ACHN (cell line): ENCODE measurements at places on chromosomes 5 and 9.
A peak's percentile ranks its signal among the peaks of the same experiment; 100 is the strongest.

DNA sequence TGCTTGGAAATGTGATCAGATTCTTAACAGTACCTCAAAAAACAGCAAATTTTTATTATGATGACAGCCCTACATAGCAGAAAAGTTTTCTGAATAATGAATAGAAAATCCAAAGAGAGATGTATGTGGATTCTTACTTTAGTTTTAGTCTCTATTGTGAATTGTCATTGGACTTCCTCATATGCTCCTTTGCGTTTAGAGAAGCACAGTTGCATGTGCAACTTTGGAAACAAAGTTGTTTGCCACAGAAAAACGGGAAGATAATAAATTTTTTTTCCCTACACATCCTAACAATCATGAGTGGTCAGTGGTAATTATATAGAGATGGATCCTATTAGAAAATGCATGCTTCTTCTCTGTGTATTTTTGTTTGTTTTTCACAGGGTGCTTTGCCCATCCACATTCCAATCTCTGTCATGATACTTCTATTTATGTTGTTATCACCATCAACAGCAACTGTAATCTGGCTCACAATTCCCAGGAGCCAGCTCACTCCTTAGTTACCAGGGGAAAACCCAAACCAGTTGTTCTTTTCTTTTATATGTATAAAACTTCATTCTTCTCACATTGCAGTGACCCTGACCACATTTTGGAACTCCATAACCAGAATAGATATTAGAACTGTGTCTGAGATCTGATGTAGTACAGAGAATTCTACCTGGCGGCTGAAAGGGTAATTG lies 118.7 kb downstream of the NDUFS4 start:
- DNase-seq = no peak

GRCh38 chr5:158943057-158943456 lies 156.7 kb downstream of the EBF1 start:
- DNase-seq = peak; percentile 79

DNA sequence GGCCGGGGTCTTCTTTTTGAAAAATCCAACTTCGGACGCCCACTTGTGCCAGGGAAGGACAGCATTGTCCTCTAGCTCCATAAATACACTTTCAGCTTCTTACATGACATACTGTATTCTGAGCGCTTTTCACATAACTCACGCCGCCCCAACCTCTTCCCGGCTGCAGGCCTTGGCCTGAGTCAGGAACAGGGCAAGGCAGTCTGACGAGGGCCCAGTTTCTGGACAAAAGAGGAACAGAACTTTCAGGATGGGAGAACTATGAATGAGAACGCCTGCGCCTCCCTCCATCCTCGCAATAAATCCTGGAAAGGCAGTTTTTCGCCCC lies 650 bp downstream of the DCTN4 start:
- DNase-seq = no peak

DNA sequence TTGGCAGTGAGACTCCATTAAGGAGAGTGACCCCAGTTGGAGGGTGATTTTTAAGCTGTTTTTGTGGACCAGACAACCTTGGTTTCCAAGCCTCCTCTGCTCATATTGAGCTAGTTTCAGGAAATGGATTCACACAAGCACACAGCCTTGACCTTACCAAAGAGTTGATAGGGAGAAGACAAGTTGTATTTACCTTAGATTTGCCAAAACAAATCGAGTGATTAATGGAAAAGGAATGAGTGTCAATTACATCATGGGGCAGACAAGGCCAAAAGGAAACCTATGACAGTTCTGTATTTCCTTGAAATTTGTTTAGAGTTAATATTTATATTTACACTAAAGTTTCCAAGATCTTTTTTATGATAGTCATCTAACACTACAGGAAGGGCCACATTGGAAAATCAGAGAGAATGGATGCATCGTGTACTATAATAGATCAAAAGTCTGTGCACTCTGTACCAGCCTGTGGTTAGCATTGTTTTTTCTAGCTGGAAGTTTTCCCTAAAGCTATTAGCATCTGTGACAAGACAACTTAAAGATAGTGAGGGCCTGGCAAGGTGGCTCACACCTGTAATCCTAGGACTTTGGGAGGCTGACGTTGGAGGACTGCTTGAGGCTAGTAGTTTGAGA lies 86.0 kb upstream of the FER start:
- DNase-seq = no peak

DNA sequence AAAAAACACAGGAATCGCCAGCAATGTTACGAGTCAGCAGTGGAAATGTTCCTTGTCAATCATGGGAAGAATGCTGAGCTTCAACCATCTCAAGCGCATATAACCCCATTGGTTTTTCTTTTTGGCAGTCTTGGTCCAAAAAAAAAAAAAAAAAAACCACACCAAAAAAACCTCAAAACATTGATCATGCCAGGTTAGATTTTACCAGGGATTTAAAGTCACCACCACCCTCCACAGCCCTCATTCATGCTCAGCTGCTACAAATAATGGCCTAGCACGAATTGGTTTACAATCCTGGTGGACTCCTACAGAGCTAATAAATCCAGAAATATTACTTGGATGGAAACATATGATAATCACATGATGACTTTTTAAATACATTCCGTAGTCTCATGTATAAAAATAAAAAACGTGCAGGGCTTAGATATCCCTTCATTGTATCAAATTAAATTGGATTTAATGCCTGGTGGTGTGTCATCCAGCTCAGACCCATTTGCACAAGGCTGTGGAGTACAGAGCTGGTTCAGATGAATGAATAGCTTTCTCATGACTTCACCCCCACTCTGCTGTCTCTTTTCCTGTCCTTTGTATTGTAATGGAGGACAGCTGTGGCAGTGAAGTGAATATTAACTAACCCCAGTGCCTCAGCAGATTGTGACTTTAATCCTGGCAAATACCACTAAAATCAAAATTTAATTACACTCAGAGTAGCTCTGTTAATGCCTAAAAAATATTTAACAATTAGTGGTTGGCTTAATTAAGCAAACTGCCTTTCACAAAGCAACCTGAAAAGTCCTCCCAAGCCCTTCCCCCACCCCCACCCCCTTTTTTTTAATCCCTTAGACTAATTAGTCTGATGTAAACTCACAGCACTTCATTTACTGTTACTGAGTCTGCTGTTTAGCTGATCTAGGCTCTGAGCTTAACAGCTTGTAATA lies 626.5 kb upstream of the ZNF608 start:
- peak; percentile 42 for DNase-seq

- DNase-seq = peak; percentile 84
Measured at GRCh38 chr5:149452007-149452664, 73.0 kb upstream of the IL17B start.

- no peak for DNase-seq
Measured at GRCh38 chr5:125551797-125552196, 805.4 kb upstream of the ZNF608 start.

- no peak for DNase-seq
Measured at GRCh38 chr5:154262342-154262741, 71.8 kb downstream of the GALNT10 start.

DNA sequence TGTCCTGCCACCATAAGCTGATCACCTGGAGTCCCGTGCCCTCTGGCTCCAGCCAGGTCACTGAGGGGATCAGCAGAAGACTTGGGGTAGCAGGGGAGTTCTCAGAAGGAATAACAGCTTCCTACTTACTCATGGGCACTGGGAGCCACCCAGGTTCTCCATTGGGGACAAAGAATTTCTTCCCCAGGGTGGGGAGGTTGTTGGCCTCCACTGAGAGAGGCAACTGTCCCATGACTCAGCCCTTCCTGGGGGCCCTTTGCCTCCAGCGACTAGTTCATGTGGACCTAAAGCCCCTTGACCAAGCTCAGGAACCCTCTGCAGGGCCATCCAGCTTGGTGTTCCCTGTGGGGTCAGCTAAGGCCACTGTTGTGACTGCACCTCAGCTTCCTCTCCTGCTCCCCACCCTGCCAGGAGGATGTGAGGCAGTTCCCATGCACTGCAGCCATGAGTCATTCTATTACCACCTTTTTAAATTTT lies 175.0 kb downstream of the AUH start:
- DNase-seq = no peak

DNA sequence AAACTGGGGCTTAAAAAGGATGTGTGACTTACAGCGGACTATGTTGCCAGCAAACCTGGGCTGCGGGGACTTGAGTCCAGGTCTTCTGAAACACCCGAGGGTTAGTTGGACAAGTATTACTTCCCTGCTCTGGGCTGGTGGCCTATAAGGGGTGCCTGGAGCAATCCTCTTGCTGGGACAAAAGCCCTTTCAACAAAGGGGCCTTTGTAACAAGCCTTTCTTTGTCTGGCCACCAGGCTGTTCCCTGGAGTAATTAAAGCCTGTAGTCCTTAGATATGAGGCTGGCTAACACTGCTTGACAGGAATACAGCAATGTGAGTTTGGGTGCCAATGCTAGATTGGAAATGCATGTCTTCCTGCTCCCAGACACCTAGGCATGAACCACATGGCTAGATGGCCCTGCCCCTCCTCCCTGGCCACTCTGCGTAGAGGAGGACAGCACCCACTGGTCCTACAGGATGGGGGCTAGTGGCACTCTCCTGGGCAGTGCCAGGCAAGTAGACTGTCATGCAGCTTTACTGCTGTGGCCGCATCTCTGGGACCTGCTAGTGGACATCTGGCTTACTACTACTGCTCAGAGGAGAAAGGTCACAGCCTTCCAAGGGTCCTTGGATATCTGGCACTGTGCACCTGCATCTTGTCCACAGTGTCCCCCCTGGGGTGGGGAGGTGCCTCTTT lies 343.1 kb downstream of the ZSWIM6 start:
- no peak for DNase-seq

DNA sequence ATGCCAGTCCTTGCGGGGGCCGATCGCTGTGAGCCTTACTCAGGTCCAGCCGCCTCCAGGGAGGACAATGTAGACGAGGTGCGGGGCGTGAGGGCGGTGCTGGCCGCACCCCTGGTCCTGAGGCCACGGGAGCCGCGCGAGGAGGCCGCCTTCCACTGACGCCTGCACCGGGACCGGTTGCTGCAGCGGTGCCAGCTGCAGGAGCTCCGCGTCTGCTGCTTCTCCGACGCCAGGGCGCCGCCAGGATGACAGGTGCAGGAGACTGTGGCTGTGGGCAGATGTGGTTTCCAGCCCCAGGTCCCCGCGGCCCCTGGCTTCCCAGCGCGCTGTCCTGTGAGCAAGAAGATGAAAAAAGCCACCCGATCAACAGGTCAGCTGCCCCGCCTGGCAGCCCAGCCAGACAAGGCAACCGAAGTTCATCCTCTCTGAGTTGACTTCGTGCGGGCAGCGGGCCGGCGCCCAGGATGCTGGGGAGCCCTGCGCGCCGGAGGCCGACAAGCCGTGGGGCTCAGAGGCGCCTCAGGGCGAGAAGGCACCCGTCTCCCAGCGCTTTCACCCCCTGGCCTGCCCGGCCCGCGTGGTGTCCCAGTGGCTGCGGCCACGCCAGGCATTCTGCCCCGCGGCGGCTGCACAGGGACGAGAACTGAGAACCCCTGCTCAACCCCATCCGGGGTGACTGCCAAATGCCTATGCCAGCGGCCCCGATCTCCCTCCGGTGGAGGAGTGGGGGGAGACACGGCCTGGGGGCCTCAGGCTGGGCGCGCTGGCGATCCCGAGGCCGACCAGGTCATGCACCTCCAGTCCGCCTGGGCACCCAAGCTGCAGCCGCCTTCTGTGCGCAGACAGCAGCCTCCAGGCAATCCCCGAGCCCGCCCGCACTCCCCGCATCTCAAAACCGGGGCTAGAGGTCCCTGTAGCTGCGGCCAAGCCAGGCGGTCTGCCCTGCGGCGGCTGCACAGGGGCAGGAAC lies 43.4 kb upstream of the BICD2 start:
- DNase-seq = no peak

- DNase-seq = no peak
Measured at GRCh38 chr5:5782402-5782801, 359.9 kb downstream of the ICE1 start.

- DNase-seq = no peak
Measured at GRCh38 chr9:97761056-97761598, 64.0 kb upstream of the XPA start.

DNA sequence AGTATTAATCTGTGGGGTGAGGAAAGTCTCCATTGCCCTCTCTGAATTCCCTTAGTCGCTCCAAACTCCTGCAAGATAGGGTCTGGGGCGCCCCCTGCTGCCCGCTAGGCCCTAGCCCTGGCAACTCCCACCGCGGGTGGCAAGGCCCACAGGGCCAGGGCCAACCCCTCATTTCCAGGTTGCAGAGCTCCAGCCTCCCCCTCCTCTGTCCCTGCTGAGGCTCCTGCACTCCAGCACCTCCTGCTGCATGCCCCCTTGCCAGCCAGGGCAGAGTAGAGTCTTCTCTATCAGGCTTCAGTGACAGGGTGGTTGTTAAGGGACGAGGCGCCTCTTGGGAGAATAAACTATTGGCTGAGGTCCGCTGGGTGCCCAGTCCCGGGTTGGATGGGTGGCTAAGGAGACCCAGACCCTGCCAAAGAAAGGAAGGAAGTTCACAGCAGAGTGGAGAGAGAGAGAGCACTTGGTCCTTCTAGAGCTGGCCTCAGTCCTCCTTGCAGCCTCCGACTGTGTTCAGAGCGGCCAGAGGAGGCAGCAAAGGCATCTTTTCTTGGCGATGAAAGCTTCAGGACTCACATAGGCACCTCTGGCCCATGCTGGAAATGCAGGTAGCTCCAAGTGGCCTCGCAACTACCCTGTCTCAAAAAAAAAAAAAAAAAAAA lies 45.6 kb downstream of the SAR1B start:
- DNase-seq = peak; percentile 87

GRCh38 chr5:113503146-113503545 lies 10.3 kb upstream of the YTHDC2 start:
- DNase-seq = no peak

DNA sequence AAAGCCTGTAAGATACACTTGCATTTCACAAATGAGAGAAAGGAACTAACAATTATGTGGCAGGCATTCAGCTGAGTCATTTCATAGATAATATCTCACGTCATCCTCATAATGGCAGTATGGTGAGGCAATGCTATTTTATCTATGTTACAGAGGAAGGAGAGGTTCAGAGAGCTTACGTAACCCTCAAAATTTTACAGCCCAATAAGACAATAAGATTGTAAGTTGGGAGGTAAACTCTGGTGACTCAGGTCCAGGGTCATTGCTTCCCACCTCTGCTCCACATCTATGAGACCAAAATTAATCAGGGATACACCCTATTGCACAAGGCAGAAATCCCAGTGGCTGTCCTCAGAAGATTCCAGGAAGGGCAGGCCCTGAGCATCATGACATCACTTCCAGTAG lies 309.7 kb downstream of the NSG2 start:
- DNase-seq = no peak

GRCh38 chr5:10486511-10487344 lies 45.0 kb downstream of the ROPN1L start:
- DNase-seq = no peak

- DNase-seq = peak; percentile 53
Measured at GRCh38 chr5:157130925-157131324, 11.7 kb downstream of the MED7 start.

- DNase-seq = peak; percentile 10
Measured at GRCh38 chr5:149747141-149747832, 17.2 kb downstream of the PPARGC1B start.

DNA sequence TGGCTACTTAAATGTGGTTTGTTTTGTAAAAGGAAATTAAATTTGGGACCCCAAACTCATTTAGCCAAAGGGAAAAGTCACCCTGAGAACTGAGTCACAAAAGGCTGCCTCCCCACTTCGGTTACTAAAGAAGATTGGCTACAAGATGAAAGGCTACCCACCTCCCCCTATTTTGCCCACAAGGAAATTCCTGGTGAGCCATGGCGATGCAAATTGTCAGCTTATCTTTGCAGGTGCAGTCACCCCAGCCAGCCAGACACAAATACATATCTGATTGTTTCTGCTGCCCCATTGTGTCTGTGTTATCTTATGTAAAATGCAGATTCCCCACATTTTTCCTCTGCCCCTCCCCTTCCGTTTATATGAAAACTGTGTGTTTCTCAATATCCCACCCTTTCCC lies 8.9 kb downstream of the PAEP start:
- DNase-seq = no peak
